ENCODE measurements at places on chromosomes 13 and 19. TPM values are rescaled to one million over a fixed set of nuclear protein-coding genes. Genes with fewer than 3 reads are reported as not detected.

DNA sequence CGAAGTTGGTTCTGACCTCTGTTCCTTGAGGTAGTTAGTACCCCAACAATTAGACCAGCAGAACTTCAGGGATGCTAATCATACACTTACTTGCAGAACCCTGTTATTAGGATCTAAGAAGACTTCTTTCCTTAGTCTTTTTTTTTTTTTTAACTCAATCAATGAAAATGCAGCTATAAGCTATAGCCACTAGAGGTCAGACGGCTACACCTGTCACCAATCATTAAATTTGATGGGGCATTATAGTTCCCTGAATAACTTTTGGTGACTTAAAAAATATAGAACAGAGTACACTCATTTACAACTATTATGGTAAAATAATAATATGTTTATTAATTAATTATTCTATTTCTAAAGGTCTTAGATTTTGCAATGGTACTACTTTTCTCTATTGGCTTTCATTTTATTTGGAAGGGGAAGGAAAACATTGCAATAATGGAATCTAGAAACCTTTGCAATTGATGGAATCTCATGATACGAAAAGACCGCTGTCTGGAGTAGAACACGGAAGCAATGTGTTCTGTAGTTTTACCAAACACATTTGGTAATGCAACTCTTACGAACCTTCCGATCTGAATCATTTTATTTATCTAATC, 483.2 kb downstream of the DIAPH3 start:
- peaks cover 3% of the 10 kb centered on the region for H3K4me1 ChIP-seq
- no peaks in the 10 kb centered on the region for H3K36me3 ChIP-seq
- H3K4me3 ChIP-seq, result no peak overlapping the region
- DNase-seq, result no peak

- no peaks in the 10 kb centered on the region for H3K27me3 ChIP-seq
- DNase-seq, result no peak
- H3K27ac ChIP-seq, result no peak overlapping the region
- H3K4me3 ChIP-seq, result no peak overlapping the region
- H3K36me3 ChIP-seq, result no peaks in the 10 kb centered on the region
- H3K4me1 ChIP-seq, result no peaks in the 10 kb centered on the region
These were observed 1591.5 kb downstream of the PCDH9 start for GRCh38 chr13:65638572-65639168.

The KIR2DL1 gene
- total RNA-seq, result not detected

GRCh38 chr19:53771144-53771543, 53.0 kb downstream of the NLRP12 start:
- no peak overlapping the region for H3K4me3 ChIP-seq
- DNase-seq, result no peak

GRCh38 chr13:22285867-22286266, 615.0 kb downstream of the FGF9 start:
- H3K4me3 ChIP-seq, result no peak overlapping the region
- DNase-seq, result no peak
- no peaks in the 10 kb centered on the region for H3K36me3 ChIP-seq
- no peak overlapping the region for H3K27ac ChIP-seq
- H3K27me3 ChIP-seq, result peaks cover 6% of the 10 kb centered on the region
- peaks cover 2% of the 10 kb centered on the region for H3K4me1 ChIP-seq

DNA sequence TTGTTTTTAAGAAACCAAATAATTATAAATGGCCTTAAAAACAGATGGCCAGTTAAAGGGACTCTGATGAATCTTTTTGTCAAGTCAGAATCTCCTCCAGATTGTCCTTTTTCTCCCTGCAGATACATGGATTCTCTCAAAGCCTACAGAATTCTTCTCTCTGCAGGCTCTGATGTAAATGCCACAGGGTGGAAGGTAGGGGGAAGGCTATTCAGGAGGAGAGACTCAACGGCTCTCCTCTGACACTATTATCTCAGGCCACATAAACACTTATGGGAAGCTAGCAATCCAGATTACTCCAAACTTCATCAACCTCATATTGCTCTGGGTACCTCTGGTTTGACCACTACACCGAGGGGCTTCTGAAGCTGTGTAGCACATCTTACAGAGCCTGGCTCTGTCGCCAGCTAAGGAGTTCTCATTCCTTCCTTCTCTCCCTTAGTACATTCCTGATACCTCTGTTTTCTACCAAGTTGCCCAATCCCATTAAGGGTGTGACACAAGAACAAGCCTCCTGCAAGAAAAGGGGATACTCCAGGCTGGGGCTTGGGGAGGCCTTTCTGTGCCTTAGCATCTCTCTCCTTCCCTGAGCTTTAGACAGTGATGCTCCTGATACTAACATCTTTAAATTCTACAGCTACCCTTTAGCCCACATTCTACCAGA, 14.9 kb downstream of the LCP1 start:
- peaks cover 12% of the 10 kb centered on the region for H3K36me3 ChIP-seq
- no peak for DNase-seq
- H3K27ac ChIP-seq, result peak overlapping the region; percentile 96
- H3K27me3 ChIP-seq, result no peaks in the 10 kb centered on the region
- peak overlapping the region; percentile 80 for H3K4me3 ChIP-seq

Measured in naive thymus-derived CD8-positive, alpha-beta T cell (primary cell).